Activated CD8-positive, alpha-beta memory T cell treated with anti-CD3 and anti-CD28 coated beads, Interleukin-2, amount 50 U/mL, for 48 hours (primary cell): ENCODE measurements at places on chromosomes 6 and 20.
A peak's percentile ranks its signal among the peaks of the same experiment; 100 is the strongest.

DNA sequence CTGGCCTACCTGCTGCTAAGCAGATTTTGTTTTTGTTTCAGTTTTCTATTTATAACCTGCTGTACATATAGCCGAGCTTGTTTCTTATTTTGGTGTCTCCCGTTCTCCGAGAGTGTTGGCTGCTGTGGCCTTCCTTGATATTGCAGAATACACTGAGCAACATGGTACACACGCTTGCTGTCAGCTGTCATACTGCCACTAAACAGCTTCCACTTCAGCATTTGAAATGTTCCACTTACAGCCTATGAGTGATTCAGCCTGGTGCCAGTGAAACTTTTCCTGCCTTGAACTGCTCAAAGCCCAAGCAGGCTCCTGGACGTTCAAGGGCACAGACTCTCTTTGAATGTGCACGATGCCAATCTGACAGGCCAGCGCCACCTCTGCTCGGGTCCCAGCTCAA, 87.1 kb downstream of the PSMG4 start:
- DNase-seq: no peak

DNA sequence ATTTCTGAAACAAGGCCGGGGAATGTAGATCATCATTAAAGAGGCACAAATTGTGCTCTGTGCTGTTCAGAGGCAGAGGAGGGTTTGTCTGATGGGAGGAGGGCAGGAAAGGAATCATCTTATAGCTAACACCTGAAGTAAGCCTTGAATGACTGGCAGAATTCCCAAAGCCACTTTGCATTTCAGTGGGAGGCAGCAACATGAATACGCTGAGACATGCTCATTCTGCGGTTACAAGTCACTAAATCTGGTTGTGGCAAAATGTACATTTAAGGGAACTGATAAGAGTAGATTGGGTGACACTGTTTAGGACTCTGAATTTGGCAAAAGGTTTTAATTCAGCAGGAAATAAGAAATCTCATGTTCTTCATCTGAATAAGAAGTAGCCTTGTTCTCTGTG, 4.4 kb upstream of the COL19A1 start:
- no peak for DNase-seq

- no peak for DNase-seq
Measured at GRCh38 chr6:140433072-140433471, 1058.6 kb upstream of the CITED2 start.

DNA sequence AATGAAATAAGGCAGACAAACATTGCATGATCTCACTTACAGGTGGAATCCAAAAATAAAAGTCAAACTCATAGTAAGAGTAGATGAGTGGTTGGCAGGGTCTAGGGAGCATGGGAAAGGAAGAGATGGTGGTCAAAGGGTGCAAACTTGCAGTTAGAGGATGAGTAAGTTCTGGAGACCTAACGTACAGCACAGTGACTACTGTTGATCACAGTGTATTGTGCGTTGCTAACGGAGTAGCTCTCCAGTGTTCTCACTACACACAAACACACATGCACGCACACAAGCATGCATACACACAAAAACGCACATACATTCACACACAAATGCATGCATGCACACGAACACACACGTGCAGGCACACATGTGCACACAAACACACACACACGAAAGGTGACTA, 54.9 kb downstream of the LY86 start:
- no peak for DNase-seq

DNA sequence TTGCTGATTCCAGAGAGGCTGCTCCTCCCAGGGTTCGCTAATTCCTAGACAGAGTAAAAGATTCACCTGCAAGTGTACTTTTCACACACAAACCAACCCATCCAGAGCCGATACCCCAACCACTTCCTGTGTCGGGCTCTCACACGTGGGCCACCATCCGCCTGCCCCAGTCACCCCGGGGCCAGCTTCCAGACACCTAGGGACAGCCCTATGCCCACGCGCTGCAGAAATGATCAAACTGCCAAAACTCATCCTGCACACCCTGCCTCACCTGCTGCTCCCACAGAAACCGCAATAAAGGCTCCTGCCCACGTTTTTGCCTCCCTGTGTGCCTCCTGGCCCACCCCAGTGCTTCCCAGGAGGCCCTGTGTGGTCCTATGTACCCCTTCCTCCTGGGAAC, 59.5 kb downstream of the PSMG4 start:
- peak; percentile 67 for DNase-seq

GRCh38 chr20:58818586-58819285, 32.0 kb downstream of the GNAS-AS1 start:
- peak; percentile 82 for DNase-seq

- no peak for DNase-seq
Measured at GRCh38 chr6:167549213-167549612, 224.3 kb downstream of the TTLL2 start.

DNA sequence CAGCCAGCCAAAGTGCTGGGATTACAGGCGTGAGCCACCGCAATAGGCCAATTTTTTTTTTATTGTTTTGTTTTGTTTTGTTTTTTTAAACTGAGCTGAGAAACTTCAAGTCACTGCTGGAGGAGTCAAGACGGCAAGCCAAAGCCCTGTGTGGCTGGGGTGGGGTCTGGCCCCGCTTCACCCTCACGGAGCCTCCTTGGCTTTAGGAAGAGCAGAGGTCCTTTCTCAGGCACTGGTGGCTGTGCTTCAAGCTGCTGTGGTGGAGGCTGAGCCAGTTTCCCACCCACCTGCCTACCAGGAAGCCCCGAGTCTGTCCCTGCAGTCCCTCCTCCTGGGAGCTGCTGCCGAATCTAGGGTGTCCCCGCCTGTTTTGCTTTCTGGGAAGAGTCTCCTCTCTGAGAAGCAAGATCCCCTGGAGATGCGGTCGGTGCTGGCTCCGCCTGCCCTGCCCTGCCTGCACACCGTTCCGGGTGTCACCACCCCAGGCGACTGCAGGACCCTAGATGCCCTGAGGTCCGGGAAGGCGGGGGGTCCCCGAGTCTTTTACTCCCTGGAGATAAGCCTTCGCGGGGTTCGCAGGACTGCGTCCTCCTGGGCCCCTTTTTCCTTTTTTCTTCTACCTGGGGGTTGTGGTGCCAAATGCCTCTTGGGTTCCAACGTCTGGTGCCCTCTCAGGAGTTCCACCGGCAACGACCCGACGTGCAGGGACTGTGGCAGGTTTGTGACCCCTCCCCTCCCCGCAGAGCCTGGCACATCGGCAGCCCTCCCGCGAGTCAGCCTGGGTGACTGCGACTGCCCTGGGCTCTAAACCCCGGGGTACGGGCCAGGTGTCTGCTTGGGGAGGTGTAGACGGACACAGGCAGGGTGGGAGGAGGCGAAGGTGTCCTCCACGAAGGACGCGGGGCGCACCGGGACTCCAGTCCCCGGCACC, 100.7 kb downstream of the TAF4 start:
- DNase-seq: no peak

DNA sequence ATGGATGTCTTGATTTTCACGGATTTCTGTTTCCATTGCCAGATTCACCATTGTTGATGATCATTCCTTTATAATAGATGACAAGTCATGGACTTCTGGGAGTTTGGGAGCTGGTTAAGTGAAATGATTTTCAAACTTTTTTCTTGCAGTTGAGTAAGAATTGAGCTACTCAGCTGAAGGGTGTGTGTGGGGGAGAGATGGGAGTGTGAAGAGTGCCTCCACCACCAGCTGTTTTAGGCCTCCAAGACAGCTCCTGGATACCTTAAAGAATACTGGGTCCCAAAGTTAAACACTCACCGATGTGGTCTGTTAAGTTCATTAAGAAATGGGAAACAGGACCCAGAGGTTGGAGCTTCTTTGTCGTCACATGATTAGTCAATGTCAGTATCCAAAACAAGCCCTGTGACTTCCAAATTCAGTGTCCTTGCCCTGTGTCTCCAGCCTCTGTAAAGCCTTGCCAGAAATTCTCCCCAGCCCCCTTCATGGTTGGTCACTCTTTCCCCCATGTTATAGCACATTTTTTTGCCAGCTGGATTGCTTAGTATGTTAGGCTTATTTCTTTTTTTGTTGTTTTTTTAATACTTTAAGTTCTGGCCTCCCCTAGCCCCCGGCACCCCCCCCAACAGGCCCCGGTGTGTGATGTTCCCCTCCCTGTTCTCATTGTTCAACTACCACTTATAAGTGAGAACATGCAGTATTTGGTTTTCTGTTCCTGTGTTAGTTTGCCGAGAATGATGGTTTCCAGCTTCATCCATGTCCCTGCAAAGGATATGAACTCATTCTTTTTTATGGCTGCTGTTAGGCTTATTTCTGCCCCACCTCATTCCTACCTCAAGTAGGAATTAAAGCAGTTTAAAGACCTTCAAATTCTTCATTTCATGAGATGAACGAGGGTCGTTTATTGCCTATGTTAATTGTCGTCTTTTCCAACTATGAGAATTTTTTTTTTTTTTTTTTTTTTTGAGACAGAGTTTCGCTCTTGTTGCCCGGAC, 26.9 kb downstream of the BICRAL start:
- no peak for DNase-seq

GRCh38 chr6:121645100-121645745, 209.8 kb downstream of the GJA1 start:
- no peak for DNase-seq

DNA sequence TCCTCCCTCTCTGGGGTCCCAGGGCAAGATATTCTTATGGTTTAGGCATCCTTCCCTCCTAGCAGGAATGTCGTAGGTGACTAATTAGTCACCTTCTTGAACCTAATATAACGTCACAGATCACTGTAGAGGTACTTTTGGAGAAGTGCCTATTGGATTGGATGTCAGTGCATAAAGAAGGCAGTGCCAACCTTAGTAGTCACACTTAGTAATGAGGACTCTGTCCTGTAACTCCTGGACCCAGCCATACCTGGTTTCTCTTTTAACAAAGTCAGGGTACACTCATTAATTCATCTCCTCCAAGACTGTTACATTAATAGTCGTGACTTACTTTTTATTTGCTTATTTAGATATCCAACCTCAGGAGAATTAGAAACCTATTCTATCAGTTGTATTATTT, 20.0 kb downstream of the VTA1 start:
- DNase-seq: no peak

- no peak for DNase-seq
Measured at GRCh38 chr20:38460040-38460623, 12.5 kb upstream of the RALGAPB start.

GRCh38 chr20:58765780-58766179, 73.2 kb downstream of the NPEPL1 start:
- DNase-seq: no peak

GRCh38 chr6:109434456-109434855, 6.0 kb downstream of the PPIL6 start:
- no peak for DNase-seq

DNA sequence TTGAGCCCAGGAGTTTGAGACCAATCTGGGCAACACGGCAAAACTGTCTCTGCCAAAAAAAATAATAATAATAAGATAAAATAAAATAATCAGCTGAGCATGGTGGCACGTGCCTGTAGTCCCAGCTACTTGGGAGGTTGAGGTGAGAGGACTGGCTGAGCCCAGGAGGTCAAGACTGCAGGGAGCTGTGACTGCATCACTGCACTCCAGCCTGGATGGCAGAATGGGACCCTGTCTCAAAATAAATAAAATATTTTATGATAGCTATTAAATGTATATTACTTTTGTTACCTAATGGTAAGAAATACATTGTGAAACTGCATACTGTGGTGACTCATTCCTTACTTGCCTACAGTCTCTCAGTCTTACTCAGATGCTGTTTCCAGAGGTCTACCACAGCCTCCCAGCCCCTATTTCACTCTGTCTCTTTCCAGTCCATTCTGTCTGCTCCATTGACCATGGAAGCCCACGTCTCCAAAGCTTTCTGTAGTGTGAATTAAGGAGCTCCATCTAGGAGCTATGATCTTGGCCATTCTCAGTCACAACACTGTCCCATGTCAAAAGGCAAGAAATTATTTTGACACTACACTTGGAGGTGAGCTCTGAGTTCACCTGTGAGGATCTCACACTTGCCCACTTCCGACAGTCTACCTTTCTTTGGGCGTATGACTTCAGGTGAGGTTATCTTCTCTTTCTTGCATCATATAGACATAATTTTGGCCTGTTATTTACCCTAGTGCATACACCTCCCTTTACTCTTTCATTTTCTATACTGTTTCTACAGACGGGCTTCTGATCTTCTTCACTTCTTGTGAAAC, 22.4 kb upstream of the SNX9 start:
- DNase-seq: no peak
